ENCODE measurements at places on chromosomes 11 and 22.

DNA sequence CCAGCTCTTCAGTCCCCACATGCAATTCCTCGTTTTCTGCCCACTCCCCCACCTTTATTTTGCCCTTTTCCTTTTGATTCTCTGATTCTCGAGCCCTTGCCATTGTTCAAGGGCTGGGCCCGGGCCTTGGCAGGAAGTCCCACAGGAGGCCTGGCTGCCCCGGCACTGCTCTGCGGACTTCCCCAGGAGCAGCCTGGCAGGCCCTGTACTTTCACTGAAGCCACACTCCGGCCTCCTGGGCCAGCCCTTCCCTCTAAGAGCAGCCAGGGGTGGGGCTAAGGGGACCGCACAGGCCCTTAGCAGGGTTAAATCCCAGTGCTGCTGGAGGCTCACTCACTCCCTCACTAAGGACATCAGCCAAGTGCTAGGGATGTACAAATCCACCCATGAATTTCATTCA is 4.1 kb downstream of the LRRC32 start:
- no peak for DNase-seq

DNA sequence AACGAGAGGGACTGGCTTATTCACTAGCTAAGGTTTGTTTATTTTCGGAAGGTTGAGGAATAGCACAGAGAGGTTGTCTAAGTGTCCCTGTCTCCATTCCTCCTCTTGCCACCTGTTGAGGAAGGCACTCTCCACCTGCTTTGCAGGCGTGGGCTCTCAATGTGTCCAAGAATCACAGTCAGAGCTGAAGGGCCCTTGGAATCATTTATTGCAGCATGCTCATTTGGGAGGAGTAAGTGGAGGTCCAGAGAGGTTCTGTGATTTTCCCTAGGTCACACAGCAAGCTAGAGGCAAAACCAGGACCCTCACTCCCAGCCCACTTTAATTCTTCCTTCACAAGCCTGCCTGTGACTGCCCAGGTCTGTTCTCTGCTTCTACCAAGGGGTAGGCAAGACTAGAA is 21.3 kb downstream of the ZBTB16 start:
- DNase-seq: no peak

- peak; percentile 77 for DNase-seq
Observed at GRCh38 chr11:96228473-96228891, 114.5 kb downstream of the MAML2 start.

DNA sequence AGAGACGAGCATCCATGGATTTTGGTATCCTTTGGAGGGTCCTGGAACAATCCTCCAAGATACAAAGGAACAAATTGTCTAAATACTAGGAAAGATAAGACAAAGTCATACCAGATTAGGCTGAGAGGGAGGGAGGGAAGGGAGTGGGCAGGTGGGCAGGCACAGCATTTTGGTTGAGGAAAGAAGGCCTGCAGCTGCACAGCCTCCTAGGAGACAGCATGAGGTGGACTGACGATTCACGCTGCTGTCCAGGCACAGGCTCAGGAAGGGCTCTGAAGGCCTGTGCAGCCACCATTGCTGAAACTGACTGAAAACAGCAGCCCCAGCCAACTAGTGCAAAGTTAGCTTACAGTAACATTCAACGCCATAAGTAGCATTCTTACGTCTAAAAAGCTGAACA is 64.7 kb downstream of the PACSIN2 start:
- no peak for DNase-seq

GRCh38 chr22:41343717-41344116 is 38.0 kb upstream of the TEF start:
- DNase-seq: no peak

DNA sequence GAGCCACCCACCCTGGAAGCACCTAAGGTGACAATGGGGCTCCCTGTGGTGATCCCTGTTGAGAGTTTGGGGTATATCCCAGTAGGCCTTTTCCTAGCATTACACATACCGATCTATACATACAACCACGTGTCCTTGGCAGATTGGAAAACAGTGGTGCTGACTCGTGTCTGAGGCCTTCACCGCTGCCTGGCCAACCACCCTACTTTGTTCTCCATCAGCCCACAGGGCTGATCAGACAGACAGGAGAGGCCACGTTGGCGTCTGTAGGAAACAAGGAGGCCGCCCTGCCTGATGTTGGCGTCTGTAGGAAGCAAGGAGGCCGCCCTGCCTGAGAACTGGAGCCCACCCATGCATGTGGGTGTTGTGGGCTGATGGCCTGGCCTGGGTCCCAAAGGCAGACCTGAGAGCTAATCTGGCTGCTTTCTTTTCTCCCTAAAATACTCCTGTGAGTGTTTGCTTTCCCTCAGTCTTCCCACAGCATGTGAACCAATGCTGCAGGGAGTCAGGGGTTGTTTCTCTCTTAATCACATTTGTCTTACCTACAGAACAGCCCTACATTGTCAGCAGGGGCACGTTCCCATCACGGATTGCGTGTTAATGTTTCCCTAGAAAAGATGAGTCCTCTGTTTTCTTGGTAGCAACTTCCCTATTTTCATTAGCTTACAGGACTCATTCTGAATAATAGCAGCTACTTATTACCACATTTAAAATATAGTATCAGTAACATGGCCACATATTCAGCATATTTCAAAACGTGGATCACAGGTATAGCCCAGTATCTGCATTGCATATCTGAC is 57.2 kb downstream of the SBF1 start:
- DNase-seq: no peak

- peak; percentile 29 for DNase-seq
Observed at GRCh38 chr11:20353829-20354434, 9.6 kb upstream of the HTATIP2 start.

GRCh38 chr11:47212938-47213337 is 1.8 kb upstream of the DDB2 start:
- DNase-seq: no peak

- DNase-seq: no peak
Observed at GRCh38 chr11:2791521-2792380, 92.0 kb upstream of the KCNQ1OT1 start.

DNA sequence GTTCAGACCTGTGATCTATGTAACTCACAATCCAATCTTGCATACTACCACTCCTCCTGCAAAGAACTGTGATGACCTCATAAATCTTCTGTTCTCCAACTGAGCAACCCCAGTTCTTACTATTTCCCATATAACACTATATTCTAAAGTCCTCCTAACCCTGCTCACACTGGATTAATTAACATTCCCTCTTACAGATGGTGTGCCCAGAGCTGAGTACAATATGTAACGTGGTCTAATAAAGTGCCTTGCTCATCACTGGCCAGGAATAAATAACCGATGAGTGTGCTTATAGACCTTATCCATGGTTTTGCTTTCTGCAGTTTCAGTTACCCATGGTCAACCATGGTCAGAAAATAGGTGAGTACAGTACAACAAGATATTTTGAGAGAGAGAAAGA is 28.6 kb downstream of the PRCP start:
- DNase-seq: no peak

DNA sequence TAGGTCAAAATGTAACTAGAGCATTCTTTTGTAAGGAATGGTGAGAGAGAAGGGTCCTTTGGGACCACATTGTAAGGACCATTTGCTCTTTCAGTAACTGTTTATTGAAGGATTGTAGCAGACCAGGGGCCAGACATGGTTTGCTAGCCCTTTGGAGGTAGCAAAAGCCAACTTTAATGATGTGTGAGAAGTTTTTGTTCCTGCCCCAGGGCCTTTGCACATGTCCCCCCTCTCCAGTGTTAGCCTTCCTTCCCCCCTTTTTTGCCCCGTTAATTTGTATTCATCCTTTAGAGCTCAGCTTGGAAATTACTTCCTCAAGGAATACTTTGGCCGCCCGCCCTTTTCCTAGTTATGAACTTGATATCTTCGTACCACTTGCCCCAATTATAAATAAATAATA is 9.0 kb downstream of the LIMK2 start:
- DNase-seq: no peak
